ENCODE measurements at places on chromosomes 3 and 15. TPM values are rescaled to one million over a fixed set of nuclear protein-coding genes. Genes with fewer than 3 reads are reported as not detected.
A peak's percentile ranks its signal among the peaks of the same experiment; 100 is the strongest.

- no peak overlapping the region for H3K4me3 ChIP-seq
- H3K36me3 ChIP-seq: no peaks in the 10 kb centered on the region
- H3K27me3 ChIP-seq: no peaks in the 10 kb centered on the region
- H3K4me1 ChIP-seq: no peaks in the 10 kb centered on the region
- no peak for DNase-seq
- no peak overlapping the region for H3K27ac ChIP-seq
Observed at GRCh38 chr3:159528251-159528895, 460.3 kb upstream of the IL12A start.

The ROPN1 gene
- total RNA-seq: not detected

DNA sequence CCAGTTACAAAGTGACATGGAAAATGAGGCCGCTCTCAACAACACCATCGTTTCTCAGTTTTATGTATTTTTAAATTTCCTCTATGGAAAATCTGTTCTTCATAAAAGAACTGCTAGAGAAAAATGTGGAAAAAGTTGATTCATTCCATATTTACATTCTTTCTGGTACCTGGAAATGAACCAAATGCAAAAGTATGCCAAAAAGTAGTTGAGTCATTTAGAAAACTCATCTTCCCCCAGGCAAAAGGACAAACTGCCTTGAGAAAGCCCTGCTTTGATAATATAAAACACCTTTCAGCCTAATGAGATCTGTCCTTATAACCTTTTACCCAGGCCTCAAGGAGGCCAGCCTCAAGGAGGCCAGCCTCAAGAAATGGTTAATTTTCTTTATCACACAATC, 283.0 kb upstream of the VEPH1 start:
- no peaks in the 10 kb centered on the region for H3K27me3 ChIP-seq
- no peak overlapping the region for H3K27ac ChIP-seq
- peaks cover 11% of the 10 kb centered on the region for H3K4me1 ChIP-seq

DNA sequence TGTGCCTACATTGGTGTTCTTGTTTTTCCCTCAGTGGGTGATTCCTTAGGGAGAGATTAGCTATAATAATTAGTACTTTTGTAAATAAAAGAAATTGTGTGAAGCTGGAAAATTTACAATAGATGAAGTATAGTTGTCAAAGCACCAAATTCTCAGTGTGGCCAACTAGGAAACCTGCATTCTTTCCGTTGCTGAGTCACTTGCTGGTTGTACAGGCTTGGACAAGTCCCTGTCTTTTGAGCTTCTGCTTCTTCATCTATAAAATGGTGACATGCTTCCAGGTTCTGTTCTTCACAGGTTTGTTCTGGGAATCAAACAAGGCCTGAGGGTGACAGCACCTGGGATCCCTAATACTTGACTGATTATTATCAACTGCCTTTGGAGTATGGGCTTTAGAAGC, 184.1 kb upstream of the HES1 start:
- DNase-seq: no peak
- no peaks in the 10 kb centered on the region for H3K27me3 ChIP-seq
- H3K4me3 ChIP-seq: no peak overlapping the region
- no peak overlapping the region for H3K27ac ChIP-seq
- no peaks in the 10 kb centered on the region for H3K36me3 ChIP-seq

GRCh38 chr3:82410366-82410765, 648.9 kb upstream of the GBE1 start:
- H3K4me1 ChIP-seq: no peaks in the 10 kb centered on the region
- H3K27ac ChIP-seq: no peak overlapping the region
- DNase-seq: no peak
- no peak overlapping the region for H3K4me3 ChIP-seq
- no peaks in the 10 kb centered on the region for H3K27me3 ChIP-seq
- H3K36me3 ChIP-seq: no peaks in the 10 kb centered on the region

GRCh38 chr15:34986326-34986725, 1.8 kb downstream of the ZNF770 start:
- DNase-seq: no peak
- peaks cover 34% of the 10 kb centered on the region for H3K36me3 ChIP-seq
- H3K27me3 ChIP-seq: no peaks in the 10 kb centered on the region
- peak overlapping the region; percentile 89 for H3K4me3 ChIP-seq
- H3K27ac ChIP-seq: peak overlapping the region; percentile 94

DNA sequence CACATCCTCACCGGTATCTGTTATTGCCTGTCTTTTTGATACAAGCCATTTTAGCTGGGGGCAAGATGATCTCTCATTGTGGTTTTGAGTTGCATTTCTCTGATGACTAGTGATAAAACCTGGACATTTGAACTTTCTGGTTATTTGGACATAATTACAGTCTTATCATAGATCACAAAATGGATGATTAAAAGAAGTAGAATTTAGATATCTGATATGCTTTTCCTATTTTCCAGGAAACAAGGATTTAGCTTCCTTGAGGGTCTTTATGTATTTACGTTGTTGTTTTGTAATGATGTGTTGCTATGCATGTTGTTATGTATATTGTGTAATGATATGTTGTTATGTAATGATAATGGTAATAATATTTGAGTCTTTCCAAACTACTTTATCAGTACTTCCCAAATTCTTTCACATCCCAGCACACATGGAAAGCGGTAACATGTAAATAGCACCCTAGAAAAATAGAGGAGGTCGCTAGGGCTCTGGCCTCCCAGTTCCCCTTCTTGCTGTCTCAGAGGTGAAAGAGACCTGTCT, 53.8 kb downstream of the GJD2 start:
- no peaks in the 10 kb centered on the region for H3K36me3 ChIP-seq
- H3K4me3 ChIP-seq: no peak overlapping the region
- H3K27ac ChIP-seq: no peak overlapping the region
- H3K4me1 ChIP-seq: no peaks in the 10 kb centered on the region

The POC1A gene
- 1.8 TPM for total RNA-seq

DNA sequence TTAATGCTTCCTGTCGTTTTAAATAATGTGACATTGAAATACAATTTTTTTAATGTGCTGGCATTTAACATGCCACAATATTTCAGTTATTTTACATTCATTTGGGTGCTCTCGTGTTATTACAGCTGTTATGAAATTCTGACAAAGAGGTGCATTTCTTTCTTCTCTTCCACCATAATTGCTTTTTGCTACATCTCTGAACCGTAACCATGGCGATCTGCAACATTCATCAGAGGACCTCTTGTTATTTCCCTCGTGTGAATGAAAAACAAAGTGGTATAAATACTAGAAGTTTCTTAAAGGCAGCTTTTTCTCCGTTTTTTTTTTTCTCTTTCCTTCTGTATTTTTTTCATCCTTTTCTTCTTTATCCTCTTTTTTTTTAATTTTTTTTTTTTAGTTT, 316.4 kb downstream of the MCTP2 start:
- no peaks in the 10 kb centered on the region for H3K27me3 ChIP-seq
- H3K4me1 ChIP-seq: no peaks in the 10 kb centered on the region
- no peak overlapping the region for H3K4me3 ChIP-seq

GRCh38 chr3:186605078-186605477, 7.8 kb upstream of the AHSG start:
- no peaks in the 10 kb centered on the region for H3K4me1 ChIP-seq
- H3K27me3 ChIP-seq: no peaks in the 10 kb centered on the region
- no peak for DNase-seq
- no peak overlapping the region for H3K4me3 ChIP-seq
- no peak overlapping the region for H3K27ac ChIP-seq

DNA sequence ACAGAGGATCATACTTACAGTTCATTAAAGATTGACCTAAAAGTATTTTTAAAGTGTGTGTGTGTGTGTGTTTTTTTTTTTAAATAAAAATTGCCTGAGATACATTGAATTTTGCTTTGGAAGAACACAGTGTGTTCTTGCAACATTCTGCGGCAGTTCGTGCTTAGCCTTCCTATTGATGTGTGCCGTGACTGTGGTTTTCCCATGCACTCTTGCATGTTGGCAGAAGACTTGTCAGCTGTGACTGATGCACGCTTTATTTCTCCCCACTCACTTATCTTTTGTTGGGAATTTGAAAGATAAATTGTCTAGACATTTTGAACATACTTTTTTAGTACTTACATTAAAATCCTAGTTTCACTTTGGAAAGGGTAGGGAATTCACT, 136.3 kb upstream of the LRRFIP2 start:
- H3K4me3 ChIP-seq: no peak overlapping the region
- H3K4me1 ChIP-seq: peaks cover 21% of the 10 kb centered on the region
- DNase-seq: no peak
- H3K27ac ChIP-seq: no peak overlapping the region
- H3K36me3 ChIP-seq: peaks cover 23% of the 10 kb centered on the region
- H3K27me3 ChIP-seq: no peaks in the 10 kb centered on the region

DNA sequence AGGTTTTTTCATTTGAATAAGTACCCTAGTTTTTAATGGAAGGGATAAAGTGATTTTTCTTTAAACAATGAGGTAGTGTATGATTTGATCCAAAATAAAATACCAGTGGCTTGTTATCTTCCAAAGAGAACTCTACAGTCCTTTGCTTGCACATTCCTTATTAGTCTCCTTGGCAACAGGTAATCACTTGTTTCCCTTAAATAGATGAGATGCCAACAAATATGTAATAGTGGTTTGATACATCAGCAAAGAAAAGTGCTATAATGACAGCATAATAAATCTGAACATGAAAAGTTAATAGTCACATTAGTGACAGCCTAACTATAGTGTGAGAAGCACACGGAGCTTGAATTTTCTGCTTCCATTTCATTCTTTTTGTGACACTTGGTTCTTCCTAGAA, 360.2 kb downstream of the ZNF385D start:
- no peaks in the 10 kb centered on the region for H3K4me1 ChIP-seq
- H3K27ac ChIP-seq: no peak overlapping the region
- no peaks in the 10 kb centered on the region for H3K27me3 ChIP-seq
- H3K36me3 ChIP-seq: no peaks in the 10 kb centered on the region

DNA sequence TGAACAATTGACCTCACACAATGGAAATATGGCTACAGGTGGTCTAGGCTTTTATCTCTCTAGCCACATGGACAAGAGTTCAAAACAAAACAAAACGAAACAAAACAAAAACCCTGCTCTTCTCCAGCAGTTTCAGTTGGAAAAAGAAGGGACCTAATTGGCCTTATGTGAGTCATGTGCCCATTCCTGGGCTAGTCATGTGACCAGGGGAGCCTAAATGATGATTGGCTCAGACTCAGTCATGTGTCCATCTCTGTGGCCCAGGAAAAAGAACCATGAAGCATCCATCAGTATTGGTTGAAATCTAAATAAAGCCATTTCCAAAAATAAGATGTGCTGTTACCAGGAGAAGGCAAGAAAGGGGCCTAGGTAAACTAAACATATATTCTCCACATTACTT, 96.8 kb downstream of the ANXA2 start:
- H3K4me3 ChIP-seq: no peak overlapping the region
- H3K27ac ChIP-seq: no peak overlapping the region
- no peak for DNase-seq
- H3K36me3 ChIP-seq: no peaks in the 10 kb centered on the region
- H3K4me1 ChIP-seq: no peaks in the 10 kb centered on the region

- peak overlapping the region; percentile 36 for H3K27ac ChIP-seq
- H3K4me3 ChIP-seq: no peak overlapping the region
- peaks cover 8% of the 10 kb centered on the region for H3K4me1 ChIP-seq
- DNase-seq: peak; percentile 51
- no peaks in the 10 kb centered on the region for H3K27me3 ChIP-seq
- H3K36me3 ChIP-seq: peaks cover 37% of the 10 kb centered on the region
Observed at GRCh38 chr3:170079536-170080165, 41.9 kb downstream of the GPR160 start.

GRCh38 chr15:96053781-96054428, 276.6 kb upstream of the NR2F2 start:
- H3K27me3 ChIP-seq: no peaks in the 10 kb centered on the region
- peaks cover 15% of the 10 kb centered on the region for H3K4me1 ChIP-seq
- peak overlapping the region; percentile 35 for H3K4me3 ChIP-seq
- H3K36me3 ChIP-seq: no peaks in the 10 kb centered on the region

The IFT122 gene
- 61.5 TPM for total RNA-seq

The MUC4 gene
- 0.73 TPM for total RNA-seq

The LRRC31 gene
- 1.8 TPM for total RNA-seq

GRCh38 chr3:72157748-72158638, 373.0 kb upstream of the PROK2 start:
- H3K4me3 ChIP-seq: no peak overlapping the region
- no peak overlapping the region for H3K27ac ChIP-seq
- H3K27me3 ChIP-seq: no peaks in the 10 kb centered on the region
- no peak for DNase-seq
- peaks cover 41% of the 10 kb centered on the region for H3K4me1 ChIP-seq

DNA sequence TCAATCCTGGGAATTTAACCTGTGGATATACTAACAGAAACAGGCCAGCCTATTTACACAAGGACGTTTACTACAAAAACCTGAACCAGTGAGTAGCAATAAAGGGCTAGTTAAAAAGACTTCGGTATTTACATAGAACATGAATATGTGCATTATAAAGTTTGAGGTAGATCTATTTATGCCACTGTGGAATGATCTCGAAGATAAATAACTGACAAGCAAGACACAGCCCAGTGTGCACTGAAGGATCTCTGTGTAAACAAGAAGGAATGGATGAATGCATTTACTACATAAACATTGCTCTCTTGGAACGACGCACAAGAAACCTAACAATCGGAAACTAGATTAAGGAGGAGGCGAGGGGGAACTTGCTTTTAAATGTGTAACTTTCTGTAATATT, 132.0 kb upstream of the NSMCE3 start:
- H3K27me3 ChIP-seq: peaks cover 16% of the 10 kb centered on the region
- no peak overlapping the region for H3K4me3 ChIP-seq
- H3K27ac ChIP-seq: no peak overlapping the region
- H3K36me3 ChIP-seq: no peaks in the 10 kb centered on the region
- DNase-seq: no peak
- H3K4me1 ChIP-seq: no peaks in the 10 kb centered on the region

DNA sequence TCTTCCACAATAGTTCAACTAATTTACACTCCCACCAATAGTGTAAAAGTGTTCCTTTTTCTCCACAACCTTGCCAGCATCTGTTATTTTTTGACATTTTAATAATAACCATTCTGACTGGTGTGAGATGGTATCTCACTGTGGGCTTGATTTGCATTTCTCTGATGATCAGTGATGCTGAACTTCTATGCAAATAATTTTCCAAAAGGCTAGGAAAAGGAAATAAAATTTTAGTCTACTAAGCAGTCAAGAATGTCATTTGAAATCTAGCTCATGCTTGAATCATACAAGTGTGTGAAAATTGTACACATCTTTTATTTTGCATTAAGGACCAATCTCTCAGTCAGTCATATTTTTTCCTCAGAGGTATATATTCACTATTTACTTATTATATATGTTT, 101.7 kb upstream of the UBP1 start:
- H3K27ac ChIP-seq: no peak overlapping the region
- no peaks in the 10 kb centered on the region for H3K4me1 ChIP-seq
- peaks cover 10% of the 10 kb centered on the region for H3K36me3 ChIP-seq
- no peaks in the 10 kb centered on the region for H3K27me3 ChIP-seq
- no peak overlapping the region for H3K4me3 ChIP-seq
- no peak for DNase-seq

The GPR171 gene
- 16.3 TPM for total RNA-seq

The HMCES gene
- total RNA-seq: 19.6 TPM

All from stomach (tissue), 19 donors.